ENCODE measurements at places on chromosomes 12 and 14. TPM values are rescaled to one million over a fixed set of nuclear protein-coding genes. Genes with fewer than 3 reads are reported as not detected.

- peaks cover 6% of the 10 kb centered on the region for H3K4me1 ChIP-seq
- H3K36me3 ChIP-seq: peaks cover 27% of the 10 kb centered on the region
- H3K4me3 ChIP-seq: no peak overlapping the region
- DNase-seq: no peak
- no peak overlapping the region for H3K27ac ChIP-seq
These were observed 44.8 kb downstream of the PLXNC1 start for GRCh38 chr12:94193168-94193567.

CLMN gene
- 0.31 TPM for total RNA-seq

- peak overlapping the region; percentile 71 for H3K4me3 ChIP-seq
- no peaks in the 10 kb centered on the region for H3K36me3 ChIP-seq
- peaks cover 29% of the 10 kb centered on the region for H3K27me3 ChIP-seq
- H3K27ac ChIP-seq: peak overlapping the region; percentile 43
- DNase-seq: peak; percentile 68
These were observed 49.9 kb upstream of the OR4E1 start for GRCh38 chr14:21723431-21724045.

HCFC2 gene
- total RNA-seq: 8.3 TPM

DNA sequence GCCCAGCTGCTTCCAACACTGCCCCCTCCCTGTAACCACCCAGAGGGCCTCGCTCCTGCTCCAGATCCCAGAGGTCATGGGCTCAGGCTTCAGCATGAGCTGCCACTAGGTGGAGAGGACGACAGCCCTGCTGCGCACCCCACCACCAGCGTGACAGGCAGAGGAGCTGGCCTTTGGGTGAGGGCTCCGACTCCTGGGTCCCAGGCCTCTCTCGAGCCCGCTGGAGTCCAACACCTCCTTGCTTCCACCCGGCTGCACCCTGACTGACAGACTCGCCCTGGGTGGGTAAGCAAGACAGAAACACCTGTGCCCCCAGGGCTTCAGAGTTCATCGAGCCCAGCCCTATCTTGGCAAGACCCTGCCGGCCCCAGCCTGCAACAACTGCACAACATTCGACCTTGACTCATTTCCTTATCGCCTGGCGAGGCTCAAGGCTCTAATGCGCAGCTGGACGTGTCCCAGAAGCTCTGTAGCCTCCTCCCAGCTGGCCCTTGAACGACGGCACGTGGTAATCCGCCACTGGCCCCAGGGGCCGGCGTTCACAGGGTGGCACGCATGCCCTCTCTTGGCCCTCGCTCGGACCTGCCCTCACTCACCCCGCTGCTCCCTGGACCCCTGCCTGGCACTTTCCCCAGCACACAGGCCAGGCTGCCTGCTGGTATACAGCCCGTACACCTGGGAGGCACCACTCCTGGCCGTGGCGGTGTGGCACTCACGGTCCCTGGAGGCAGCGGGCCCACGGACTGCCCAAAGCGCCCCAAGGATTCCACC lies 28.0 kb downstream of the VPS37B start:
- no peak for DNase-seq
- H3K4me3 ChIP-seq: no peak overlapping the region
- no peak overlapping the region for H3K27ac ChIP-seq

- no peak overlapping the region for H3K4me3 ChIP-seq
- no peak for DNase-seq
- H3K4me1 ChIP-seq: peaks cover 45% of the 10 kb centered on the region
- peaks cover 28% of the 10 kb centered on the region for H3K36me3 ChIP-seq
These were observed 98.0 kb downstream of the VCPKMT start for GRCh38 chr14:50018201-50018932.

- no peaks in the 10 kb centered on the region for H3K27me3 ChIP-seq
- no peak overlapping the region for H3K27ac ChIP-seq
- no peak for DNase-seq
- H3K4me3 ChIP-seq: no peak overlapping the region
These were observed 38.4 kb upstream of the FOXN3 start for GRCh38 chr14:89455412-89455811.

KRT85 gene
- not detected for total RNA-seq

RDH12 gene
- total RNA-seq: not detected

DNA sequence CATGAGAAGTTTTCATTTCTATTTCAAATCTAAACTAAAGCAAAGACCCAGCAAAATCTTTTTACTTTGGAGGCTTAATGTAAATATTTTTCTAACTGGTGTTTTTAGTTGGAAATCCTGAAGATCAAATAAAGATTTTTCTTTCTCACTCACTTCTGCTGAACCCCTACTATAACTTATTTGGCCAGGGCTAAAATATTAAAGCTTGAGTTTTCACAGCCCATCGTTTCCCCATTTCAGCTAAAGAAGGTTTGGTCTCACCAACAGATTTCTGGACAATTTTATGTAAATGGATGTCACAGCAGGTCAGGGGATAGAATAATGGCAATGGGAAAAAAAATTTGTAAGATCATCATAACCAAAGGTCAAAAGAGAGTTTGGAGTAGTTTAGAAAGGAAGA lies 92.7 kb upstream of the DCN start:
- H3K27me3 ChIP-seq: peaks cover 14% of the 10 kb centered on the region
- no peaks in the 10 kb centered on the region for H3K4me1 ChIP-seq
- no peaks in the 10 kb centered on the region for H3K36me3 ChIP-seq

GRCh38 chr14:25389948-25390347 lies 340.0 kb upstream of the STXBP6 start:
- no peaks in the 10 kb centered on the region for H3K4me1 ChIP-seq
- no peaks in the 10 kb centered on the region for H3K27me3 ChIP-seq
- H3K4me3 ChIP-seq: no peak overlapping the region
- no peak for DNase-seq
- H3K36me3 ChIP-seq: no peaks in the 10 kb centered on the region
- no peak overlapping the region for H3K27ac ChIP-seq

GRCh38 chr12:33817713-33818112 lies 204.6 kb upstream of the ALG10 start:
- no peak for DNase-seq
- H3K27me3 ChIP-seq: no peaks in the 10 kb centered on the region
- no peaks in the 10 kb centered on the region for H3K4me1 ChIP-seq
- H3K4me3 ChIP-seq: no peak overlapping the region

GRCh38 chr12:6957741-6958608 lies 6.8 kb downstream of the PTPN6 start:
- H3K4me1 ChIP-seq: peaks cover 86% of the 10 kb centered on the region
- peak overlapping the region; percentile 93 for H3K27ac ChIP-seq
- peak overlapping the region; percentile 95 for H3K4me3 ChIP-seq
- DNase-seq: peak; percentile 45
- H3K36me3 ChIP-seq: peaks cover 85% of the 10 kb centered on the region
- no peaks in the 10 kb centered on the region for H3K27me3 ChIP-seq

DNA sequence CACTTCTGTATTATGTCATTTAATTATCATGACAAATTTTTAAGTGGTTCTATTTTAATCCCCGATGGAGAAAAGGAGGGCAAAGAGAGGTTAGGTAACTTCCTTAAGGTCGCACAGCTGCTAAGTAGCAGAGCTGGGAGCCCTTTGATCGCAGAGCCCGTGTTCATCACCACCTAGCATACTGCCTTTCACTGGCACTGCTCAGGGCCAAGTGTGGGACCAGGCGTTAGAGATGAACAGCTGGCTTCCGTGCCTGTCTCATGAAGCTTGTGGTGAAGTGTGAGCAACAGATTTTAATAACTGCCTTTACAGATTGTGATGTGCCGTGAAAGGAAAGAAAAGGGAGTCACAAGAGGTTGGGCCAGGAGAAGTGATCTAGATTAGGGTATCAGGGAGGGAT lies 273.6 kb downstream of the AKAP6 start:
- H3K27ac ChIP-seq: no peak overlapping the region
- no peaks in the 10 kb centered on the region for H3K36me3 ChIP-seq
- H3K27me3 ChIP-seq: peaks cover 3% of the 10 kb centered on the region
- no peak for DNase-seq

TIMELESS gene
- 48.7 TPM for total RNA-seq

DNA sequence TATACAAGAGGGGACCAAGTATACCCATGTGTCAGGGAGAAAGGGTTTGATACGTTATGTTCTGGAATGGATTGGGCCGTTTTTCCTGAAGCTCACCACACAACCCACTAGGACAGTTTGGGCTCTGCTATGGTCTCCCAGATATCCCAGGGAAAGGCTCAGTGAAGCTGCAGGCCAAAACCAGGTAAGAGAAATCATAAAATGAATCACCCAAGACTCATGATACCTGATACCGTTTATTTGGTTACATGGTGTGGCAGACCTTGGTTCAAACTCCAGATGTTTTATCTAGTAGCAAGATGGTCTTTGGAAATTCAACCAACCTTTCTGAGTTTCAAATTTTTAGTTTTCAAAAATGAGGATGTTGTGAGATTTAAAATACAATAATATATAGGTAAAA lies 177.6 kb downstream of the C12orf75 start:
- no peak overlapping the region for H3K27ac ChIP-seq
- no peak for DNase-seq
- no peaks in the 10 kb centered on the region for H3K4me1 ChIP-seq
- H3K4me3 ChIP-seq: no peak overlapping the region

DNA sequence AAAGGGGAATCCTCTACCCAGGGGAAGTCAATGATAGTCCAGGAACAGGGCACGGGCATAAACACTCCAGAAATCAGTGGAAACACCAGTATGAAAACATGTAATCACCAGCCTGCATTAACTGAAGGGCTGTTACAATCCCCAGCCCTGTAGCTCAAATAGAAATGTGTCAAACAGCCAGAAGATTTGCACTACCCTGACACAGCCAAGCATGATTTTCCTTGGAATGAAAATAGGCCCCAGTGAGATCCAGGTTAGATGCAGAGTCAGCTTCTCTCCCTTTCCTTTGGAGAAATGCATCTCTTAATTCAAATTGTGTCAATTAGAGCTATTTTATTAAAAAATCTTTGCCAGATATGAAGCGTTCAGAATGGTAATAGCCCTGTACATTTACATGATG lies 158.1 kb downstream of the RPS29 start:
- no peak overlapping the region for H3K4me3 ChIP-seq
- no peaks in the 10 kb centered on the region for H3K36me3 ChIP-seq
- DNase-seq: no peak
- H3K27ac ChIP-seq: no peak overlapping the region
- no peaks in the 10 kb centered on the region for H3K4me1 ChIP-seq

- H3K4me1 ChIP-seq: peaks cover 85% of the 10 kb centered on the region
- no peak overlapping the region for H3K4me3 ChIP-seq
- H3K27ac ChIP-seq: peak overlapping the region; percentile 31
These were observed 22.2 kb downstream of the UBE2N start for GRCh38 chr12:93419388-93420034.

CCDC60 gene
- total RNA-seq: not detected

DNA sequence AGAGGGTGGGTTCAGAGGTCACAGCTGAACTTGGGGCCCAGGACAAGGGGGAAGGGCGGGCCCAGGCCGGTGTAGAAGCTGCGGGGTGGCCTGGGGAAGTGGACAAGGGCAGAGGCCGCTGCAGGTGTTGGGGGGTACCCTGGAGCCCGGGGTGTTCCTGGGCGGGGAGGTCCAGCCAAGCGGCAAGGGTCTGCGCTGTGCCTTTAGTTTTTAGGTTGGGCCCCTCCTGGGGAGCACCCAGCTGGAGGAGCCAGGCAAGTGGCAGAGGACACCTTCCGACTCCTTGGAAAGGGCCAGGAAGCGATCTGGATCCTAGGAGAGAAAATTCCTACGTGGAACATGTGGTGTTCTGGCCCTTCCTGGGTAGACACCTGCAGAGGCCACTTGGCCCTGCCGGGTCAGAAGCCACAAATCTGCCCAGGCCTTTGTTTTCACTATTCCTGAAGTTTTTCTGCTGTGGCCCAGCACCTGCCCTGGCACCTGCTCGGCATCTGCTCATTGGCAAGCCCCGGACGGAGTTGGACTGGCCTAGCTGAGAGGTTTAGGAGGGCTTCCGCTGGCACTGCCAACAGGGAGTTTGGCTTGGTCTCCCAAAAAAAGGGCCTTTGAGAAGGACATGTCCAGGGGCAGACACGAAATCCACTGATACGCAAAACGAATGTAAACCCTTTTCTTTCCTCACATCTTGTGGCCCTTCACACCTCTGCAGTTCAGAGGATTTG lies 61.1 kb downstream of the SMUG1 start:
- H3K4me1 ChIP-seq: peaks cover 17% of the 10 kb centered on the region
- no peak for DNase-seq
- H3K4me3 ChIP-seq: no peak overlapping the region
- H3K27me3 ChIP-seq: peaks cover 48% of the 10 kb centered on the region

TMEM30B gene
- total RNA-seq: 1.8 TPM

DNA sequence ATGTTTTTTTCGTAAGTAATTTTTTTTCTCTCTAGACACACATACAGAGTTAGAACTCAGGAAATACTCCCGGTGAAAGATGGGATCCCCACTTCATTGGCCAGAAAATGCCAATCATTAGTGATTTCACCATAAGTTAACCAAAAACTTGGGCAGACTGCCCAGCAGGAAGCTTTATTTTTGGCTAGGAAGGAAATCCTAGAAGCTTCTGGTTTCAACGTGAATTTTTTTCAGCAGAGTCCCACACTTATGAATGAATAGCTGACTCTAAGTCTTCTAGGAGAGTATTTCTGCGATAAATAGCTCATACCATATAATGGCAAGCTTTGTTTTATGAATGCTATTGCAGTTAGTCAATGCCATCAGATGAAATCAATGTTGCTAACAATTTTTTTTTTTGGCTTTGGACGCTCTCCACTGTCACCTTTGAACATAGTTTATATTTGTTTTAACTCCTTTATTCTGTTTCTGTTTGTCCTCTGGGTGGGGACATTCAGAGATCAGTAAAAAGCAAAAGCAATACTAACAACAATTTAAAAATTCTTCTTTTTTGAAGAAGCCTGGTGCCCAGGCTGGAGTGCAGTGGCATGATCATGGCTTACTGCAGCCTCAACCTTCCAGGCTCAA lies 9.5 kb downstream of the PPP1CC start:
- peaks cover 76% of the 10 kb centered on the region for H3K36me3 ChIP-seq
- no peak overlapping the region for H3K4me3 ChIP-seq
- peaks cover 70% of the 10 kb centered on the region for H3K4me1 ChIP-seq
- H3K27me3 ChIP-seq: no peaks in the 10 kb centered on the region

FAM161B gene
- total RNA-seq: 1.3 TPM

DNA sequence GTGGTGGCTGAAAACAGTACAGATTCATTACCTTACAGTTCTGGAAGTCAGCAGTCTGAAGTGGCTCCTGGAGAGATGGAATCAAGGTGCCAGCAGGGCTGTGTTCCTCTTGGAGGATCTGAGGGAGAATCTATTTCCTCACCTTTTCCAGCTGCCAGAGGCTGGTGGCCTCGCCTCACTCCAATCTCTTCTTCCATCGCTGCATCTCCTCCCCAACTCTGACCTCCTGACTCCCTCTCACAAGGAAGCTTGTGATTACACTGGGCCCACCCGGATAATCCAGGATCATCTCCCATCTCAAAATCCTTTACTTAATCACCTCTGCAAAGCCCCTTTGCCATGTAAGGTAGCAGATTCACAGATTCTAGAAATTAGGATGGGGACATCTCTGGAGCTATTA lies 11.4 kb upstream of the NCOR2 start:
- H3K4me3 ChIP-seq: no peak overlapping the region
- H3K27ac ChIP-seq: no peak overlapping the region
- H3K4me1 ChIP-seq: no peaks in the 10 kb centered on the region
- H3K27me3 ChIP-seq: no peaks in the 10 kb centered on the region
- no peak for DNase-seq

TPPP2 gene
- not detected for total RNA-seq

- no peak overlapping the region for H3K4me3 ChIP-seq
- peak overlapping the region; percentile 74 for H3K27ac ChIP-seq
- no peak for DNase-seq
These were observed 132.2 kb upstream of the HIF1A start for GRCh38 chr14:61563162-61563511.
